Stimulated activated CD8-positive, alpha-beta memory T cell treated with anti-CD3 and anti-CD28 coated beads, Interleukin-7, amount 100 ng/mL, for 4 hours (primary cell): ENCODE measurements at places on chromosomes 12 and 14.
A peak's percentile ranks its signal among the peaks of the same experiment; 100 is the strongest.

DNA sequence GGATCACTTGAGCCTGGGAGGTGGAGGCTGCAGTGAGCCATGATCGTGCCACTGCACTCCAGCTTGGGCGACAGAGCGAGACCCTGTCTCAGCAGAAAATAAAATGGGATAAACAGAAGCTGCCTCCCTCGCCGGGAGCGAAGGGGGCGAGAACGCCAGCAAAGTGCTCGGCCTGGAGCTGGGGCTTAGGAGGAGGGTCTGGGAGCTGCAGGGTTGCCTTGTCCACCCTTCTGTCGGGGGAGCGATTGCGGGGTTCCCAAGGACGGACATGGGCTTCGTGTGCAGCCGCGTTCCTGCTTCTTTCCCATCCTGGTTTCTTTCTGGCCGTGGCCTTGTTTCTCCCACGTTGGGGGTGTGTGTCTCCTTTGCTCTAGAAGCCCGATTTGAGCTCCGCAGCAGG lies 27.9 kb upstream of the MLXIP start:
- no peak for DNase-seq

- no peak for DNase-seq
These were observed 29.1 kb downstream of the ALX1 start for GRCh38 chr12:85309125-85309566.

DNA sequence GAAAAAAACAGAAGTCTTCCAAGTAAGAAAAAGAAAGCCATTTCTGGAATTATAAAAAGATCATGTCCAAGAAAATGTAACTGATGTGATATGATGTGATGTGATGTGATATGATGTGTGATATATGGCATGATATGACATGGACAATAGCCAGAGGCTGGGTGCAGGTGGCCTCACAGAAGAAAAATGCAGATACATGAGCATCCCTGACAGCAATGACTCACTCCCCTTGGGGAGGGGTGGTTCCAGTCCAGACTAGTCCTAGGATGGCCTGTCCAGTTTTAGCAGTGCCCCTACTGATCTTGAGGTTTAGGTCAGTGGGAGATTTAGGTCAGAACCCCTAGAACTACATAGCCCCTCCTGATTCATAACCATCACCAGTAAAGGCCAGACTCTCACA lies 3.5 kb upstream of the RHOJ start:
- DNase-seq: no peak

- no peak for DNase-seq
These were observed 112.3 kb upstream of the KRR1 start for GRCh38 chr12:75623631-75624154.

GRCh38 chr14:49861699-49862088 lies 9.1 kb upstream of the NEMF start:
- peak; percentile 48 for DNase-seq

- no peak for DNase-seq
These were observed 12.6 kb upstream of the DDX47 start for GRCh38 chr12:12800406-12801180.

DNA sequence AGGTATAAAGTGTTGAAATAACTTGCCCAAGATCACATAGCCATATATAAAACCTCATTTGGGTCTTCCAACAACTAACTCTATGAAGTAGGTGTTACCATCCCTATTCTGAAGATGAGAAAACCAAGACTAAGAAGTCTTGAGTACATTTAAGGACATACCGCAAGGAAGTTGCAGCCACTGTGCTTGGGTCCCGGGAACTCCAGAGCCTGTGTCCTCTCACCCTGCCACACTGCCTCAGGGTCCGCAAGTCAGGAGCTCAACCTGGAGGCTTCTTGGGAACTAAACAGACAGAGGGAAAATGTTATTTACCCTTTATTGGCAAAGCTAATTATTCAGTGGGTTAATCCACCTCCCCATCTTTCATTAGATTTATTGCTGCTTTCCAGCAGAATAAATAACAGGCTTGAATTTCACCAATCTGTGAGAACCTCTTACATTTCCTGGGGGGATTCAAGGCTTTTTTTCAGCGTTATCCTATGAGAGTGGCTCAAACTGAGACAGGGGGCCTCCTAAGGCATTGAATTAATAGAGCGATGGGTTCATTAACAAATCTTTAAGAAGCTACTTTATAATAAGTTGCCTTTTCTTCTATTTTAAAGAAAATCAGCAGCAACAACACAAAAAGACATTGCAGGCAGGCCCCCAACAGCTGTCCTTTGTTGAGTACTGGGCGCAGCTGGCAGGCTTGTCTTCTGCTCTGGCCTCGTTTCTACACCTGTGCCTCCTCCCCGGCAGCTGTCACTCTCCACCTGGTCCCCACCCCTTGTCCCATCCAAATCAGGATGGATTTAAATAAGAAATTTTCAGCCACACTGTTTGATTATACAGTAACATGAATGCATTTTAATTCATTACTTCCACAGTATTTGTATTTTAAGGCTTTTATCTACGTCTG lies 25.3 kb downstream of the PHLDA1 start:
- DNase-seq: no peak

DNA sequence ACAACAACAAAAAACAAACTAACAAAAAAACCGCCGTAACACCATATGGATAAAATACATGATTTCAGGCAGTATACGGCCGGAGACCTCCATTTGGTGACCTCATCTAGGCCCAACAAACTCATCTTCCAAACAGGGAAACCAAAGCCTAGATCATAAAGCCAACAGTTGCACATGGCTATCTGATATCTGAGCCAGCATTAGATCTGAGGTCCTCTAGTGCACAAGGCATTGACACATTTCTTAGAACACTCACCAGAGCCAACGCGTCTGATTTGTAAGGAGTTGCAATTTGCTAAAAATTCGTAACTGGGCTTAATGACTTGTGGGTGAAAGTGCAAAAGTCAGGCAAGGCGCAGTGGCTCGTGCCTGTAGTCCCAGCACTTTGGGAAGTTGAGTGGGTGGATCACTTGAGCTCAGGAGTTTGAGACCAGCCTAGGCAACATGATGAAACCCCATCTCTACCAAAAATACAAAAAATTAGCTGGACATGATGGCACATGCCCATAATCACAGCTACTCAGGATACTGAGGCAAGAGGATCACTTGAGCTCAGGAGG lies 42.0 kb upstream of the NUDT4 start:
- DNase-seq: no peak

- no peak for DNase-seq
These were observed 28.2 kb downstream of the FOXN3 start for GRCh38 chr14:89388853-89389252.

GRCh38 chr12:20641106-20641505 lies 54.0 kb upstream of the SLCO1C1 start:
- no peak for DNase-seq

DNA sequence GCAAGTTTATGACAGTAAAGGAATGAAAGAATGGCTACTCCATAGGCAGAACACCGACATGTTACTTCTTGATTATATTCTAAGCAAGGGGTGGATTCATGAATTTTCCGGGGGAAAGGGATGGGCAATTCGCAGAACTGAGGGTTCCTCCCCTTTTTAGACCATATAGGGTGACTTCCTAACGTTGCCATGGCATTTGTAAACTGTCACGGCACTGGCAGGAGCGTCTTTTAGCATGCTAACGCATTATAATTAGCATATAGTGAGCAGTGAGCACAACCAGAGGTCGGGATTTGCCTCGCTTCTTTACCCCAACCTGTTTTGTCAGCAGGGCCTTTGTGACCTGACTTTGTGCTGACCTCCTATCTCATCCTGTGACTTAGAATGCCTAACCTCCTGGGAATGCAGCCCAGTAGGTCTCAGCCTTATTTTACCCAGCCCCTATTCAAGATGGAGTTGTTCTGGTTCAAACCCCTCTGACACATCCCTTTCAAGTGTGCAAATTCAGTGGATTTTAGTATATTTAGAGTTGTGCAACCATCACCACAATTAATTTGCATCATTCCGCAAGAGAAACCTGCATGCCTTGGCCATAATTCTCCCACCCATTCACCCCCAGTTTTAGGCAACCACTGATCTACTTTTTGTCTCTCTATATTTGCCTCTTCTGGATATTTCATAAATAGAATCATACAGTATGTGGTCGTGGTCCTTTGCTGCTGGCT lies 27.4 kb downstream of the PALS1 start:
- no peak for DNase-seq

DNA sequence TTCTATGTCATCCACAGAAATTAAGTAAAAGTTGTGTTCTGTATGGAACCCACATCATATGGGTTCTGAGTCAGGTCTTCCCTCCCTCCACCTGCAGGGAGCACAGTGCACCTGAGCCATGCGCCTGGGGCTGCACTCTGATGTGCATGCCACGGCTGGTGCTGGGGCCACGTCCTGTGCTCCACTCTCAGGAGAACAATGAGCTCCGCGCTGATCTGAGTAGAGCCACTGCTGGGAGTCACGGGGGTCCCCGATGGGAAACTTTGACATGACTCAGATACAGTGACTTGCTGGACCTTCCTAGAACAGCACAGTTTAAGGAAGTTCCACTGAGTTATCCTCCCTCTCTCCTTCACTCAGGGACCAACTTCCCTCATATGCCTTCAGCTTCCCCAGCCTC lies 683.4 kb downstream of the TMEM121 start:
- DNase-seq: no peak

DNA sequence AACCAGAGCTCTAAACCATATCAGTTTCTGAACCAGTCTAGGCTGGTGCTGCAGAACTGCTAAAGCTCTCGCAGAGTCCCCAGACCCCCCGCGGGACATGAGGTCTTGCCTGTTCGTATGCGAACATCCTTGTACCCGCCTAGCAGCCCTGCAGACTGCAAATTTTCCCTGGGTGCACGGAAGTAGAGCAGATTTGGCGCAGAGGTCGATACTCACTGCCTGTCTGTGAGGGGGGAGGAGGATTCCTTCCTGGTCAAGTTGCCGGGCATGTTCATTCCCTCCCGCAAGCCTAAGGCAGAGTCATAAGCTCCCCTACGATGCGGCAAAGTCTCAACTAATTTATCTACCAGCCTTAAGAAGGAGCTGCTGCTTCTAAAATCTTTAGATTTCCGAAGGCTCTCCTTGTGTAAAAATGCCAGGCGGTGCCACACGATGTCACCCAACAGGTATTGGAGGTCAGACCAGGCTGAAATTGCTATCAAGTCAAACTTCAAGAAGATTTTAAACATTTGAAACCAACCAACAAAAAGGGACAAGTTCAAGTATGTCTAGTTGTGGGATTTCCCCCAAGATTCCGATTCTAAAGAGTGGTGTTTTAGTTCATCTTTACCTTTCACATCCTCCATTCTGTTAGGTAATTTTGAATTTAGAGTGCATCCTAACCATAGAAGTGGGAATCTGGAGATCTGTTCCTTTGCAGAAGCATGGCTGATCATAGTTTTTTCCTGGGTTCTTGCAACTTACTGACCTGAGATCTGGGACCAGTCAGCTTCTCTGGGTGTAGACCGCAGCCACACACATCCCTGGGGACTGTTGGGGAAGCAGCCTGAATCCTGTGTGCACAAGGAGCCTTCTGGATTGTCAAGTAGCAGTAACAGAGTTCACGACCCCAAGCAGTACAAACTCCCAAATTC lies 1.6 kb upstream of the PAX9 start:
- DNase-seq: no peak

DNA sequence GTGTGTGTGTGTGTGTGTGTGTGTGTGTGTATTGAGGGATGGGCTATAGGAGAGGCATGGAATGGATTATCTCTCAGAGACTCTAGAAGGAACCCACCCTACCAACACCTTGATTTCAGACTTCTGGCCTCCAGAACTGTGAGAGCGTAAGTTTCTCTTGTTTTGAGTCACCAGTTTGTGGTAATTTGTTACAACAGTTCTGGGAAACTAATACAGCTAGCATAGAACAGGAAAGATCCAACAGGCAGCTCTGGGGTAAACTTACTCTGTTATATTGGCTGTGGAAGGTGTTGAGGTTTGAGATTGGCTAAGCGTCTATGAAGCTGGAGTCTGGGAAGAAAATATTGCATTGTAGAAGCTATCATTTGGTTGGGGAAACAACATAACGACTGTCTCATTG lies 334.3 kb downstream of the AACS start:
- DNase-seq: no peak

DNA sequence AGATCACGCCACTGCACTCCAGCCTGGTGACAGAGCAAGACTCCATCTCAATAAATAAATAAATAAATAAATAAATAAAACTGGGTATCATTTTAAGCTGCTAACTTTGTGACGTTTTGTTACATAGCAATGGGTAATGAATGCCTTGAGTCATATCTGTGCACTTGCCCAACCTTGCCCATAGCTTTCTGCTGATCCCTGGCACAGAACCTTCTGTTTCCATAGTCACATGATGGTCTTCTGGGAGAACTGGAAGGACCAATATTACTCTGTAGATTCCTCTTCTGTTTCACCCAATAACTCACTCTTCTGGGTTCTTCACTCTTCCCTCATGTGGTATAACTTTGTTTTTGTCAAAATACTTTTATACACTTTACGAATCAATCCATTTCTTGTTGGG lies 140.8 kb downstream of the SCARB1 start:
- no peak for DNase-seq

DNA sequence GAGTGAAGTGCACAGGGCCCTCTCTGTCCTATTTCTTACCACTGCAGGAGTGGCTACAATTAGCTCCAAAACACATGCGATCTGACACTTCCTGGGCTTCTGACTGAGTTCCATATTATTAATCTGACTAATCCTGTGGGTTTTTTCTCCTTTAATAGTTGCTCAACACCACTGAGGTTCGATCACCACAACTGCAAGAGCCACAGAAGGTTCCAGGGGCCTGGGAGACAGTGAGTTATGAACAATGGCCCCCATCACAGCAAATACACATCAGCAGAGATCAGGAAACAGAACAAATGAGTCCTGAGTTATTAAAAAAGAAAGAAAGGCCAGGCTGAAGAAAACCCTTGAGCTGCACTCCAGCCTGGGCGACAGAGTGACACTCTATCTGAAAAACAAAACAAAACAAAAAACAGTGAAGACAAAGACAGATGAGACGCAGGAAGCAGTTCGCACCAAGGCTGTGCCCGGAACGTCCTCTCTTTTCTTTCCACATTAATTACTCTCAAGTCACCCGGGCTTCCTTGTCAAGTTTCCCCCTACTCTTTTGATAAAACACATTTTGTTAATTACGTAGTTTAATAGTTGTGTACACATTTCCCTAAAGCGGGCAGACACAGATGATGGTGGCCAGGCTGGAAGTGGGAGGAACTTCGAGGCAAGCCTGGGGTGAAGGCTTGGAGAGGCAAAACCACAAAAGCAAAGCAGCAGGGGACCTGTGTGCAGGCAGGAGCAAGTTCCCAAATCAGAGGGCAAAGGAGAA lies 42.7 kb downstream of the CDC42BPB start:
- DNase-seq: no peak

DNA sequence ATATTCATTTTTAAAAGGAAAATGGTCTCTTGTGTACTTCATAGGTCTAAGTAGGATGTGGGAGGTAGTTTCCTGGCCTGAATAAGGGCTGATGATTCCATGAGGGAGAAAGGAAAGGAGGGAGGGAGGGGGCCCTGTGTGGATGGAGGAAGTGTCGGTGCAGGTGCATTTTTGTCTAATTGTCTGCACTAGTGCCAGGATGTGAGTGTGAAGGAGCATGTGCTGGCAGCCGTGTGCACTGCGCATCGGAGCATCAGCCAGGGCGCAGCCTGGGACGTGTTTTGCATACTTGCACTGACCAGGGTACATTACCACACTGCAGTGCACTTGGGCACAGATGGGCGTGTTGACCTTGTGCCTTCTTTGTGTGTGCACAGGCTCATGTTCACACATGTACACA lies 29.2 kb downstream of the SMUG1 start:
- no peak for DNase-seq
